Kidney glomerular epithelial cell (primary cell): ENCODE measurements at places on chromosomes 2 and 18.

DNA sequence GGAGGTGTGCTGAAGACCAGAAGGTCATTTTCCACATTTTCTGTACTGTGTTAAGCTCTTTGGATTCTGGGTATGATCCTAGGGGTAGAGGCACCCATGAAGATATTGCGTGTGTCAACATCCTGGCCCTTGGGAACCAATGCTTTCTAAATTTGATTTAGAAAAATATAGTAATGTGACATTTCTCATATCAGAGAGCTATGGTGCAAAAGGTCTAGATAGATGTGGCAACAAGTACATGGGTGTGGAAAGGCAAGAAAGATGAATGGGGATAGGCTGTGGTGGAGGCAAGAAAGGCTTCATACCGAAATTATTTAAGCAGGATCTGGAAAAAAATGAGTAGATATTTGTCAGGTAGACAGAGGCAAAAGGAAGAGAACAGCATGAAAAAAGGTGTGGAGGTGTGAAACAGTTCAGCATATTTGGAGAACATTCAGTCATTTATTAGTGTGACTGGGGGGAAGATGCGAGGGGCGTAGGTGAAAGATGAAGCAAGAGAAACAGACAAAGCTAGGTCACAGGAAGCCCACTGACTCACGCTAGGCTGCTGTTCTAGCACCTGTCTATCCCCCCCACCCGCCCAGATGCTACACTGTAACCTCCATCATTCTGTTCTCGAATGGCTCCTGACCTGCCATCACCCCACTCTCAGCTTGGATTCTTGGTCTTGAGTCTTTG, 11.7 kb downstream of the DOK1 start:
- DNase-seq = no peak

- DNase-seq = no peak
These were observed 99.4 kb upstream of the BCL11A start for GRCh38 chr2:60652832-60653340.

GRCh38 chr2:175871331-175872004, 130.6 kb downstream of the LNPK start:
- no peak for DNase-seq

DNA sequence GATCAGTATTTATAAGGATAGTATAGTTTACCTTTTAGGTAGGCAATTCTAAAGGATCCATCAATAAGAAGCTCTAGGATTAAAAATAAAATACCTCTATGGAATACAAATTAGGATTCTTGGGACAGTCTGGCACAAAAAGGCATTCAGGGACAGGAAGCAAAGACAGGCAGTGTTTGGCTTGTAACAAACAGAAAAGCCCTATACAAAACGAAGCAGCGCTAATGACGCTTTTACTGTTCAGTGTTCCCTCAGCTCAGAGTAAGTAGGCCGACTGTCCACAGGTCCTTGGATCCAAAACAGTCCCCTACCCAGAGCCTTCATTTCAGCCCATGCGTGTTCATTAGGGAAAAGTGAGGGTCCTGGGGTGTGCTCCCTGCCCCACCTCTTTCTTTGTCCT, 236.3 kb downstream of the AGPS start:
- no peak for DNase-seq

DNA sequence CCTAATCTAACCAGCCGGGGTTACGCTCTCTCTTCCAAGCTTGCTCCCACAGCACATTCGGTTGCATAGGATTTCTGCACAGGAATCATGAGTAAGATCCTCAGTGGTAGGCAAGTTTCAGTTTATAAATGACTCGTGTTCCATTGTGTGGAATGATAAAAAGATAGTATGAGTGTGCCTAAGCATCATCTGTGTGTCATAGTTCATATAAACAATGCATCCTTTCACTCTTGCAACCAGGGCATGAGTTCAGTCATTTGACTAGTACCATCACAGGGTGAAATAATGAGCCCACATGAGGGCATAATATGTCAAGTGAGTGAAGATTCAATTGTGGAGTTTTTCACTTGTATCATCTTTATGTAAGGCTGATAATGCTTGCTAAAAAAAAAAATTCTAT, 417.1 kb upstream of the CDH2 start:
- DNase-seq = no peak

DNA sequence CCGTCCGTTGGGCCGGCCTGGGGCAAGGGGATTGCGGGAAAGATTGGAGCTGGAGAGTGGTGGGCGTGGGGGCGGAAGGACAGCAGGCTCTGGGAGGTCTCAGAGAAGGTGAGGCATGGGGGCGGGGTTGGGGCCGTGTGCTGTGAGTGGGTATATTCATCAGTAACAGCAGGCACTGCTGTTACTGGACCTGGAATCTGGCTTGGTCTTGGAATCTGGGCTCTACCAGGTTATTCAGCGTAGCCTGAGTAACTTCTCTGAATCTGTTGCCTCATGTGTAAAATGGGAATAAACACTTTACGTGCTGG, 435 bp downstream of the RNF181 start:
- no peak for DNase-seq

DNA sequence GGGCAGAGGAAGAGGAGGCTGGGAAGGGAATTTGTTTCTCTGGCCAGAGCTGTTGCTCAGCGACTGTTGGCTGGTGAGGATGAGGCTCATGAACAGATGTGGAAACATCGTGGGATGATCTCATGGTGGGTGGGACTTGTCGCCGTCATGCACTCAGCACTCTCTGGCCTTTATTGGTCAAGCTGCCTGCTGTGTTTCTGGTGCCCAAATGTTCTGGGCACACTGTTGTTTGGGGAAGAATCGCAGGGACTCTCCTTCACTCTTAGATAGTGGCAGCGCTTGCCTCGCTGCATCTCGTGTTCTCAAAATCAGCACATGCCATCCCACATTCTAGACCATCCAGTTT, 145.6 kb downstream of the AGAP1 start:
- DNase-seq = peak; percentile 10

DNA sequence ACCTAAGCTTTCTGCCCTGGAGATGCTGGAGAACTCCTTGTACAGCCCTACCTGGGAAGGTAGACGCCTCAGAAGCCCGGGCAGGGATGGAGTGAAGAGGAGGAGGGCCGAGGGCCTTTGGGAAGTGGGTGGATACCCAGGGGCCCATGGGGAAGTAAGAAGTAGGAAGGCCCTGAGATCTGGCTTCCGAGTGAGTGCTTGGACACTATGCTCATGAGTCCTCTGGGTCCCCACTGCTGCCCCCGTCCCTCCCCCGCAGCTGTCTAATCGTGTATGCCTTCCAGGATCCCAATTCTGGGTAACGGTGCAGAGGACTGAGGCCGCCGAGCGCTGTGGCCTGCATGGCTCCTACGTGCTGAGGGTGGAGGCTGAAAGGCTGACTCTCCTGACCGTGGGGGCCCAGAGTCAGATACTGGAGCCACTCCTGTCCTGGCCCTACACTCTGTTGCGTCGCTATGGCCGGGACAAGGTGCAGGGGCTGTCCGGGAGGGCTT, 1.1 kb downstream of the DOK1 start:
- no peak for DNase-seq

DNA sequence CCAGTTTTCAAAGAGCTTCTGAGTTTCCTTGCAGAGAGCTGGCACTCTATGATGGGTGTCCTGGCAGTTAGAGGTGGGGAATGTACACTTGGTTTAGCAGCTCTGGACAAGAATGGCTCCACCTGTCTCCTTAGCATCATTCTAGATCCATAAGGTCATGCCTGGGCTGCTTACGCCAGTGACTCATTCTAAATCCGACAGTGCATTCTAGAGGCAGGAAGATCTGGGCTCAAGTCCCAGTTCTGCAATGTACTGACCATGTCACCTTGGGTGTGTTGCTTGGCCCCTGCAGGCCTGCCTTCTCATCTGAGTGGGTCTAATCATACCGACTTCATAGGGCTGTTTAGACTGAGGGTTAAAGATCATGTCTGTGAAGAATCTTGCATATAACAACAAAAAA, 46.5 kb downstream of the PTGR3 start:
- DNase-seq = no peak

DNA sequence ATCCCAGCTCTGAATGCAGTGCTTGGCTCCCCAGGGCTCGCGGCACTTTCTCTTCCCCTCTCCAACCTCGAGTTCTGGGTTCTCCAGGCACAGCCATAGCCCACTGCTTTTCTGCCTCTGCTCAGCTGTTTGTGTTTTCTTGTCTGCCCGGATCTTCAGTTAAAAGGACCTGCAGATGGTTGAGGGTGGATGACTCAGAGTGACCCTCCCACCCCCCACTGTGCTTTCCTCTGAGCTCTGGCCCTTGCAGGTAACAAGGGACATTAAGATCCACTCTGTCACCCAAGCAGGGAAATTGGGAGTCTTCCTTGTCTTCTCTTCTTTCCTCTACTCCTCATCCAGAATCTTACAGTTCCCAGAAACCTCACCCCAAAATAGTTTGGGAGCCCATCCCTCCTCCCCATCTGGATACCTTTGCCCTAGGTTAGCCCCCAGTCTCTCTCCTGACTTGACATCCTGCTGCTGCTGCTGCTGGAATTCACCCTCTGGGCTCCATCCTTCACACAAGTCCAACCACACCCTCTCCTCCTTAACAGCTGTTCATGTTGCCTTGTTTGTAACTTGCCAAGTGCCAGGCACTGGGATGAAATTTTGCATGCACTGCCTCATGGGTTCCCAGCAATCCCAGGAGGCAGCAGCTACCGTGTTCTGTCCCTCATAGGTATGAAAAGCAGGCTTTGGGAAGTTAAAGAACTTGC, 157.9 kb upstream of the TTC39C start:
- DNase-seq = no peak

DNA sequence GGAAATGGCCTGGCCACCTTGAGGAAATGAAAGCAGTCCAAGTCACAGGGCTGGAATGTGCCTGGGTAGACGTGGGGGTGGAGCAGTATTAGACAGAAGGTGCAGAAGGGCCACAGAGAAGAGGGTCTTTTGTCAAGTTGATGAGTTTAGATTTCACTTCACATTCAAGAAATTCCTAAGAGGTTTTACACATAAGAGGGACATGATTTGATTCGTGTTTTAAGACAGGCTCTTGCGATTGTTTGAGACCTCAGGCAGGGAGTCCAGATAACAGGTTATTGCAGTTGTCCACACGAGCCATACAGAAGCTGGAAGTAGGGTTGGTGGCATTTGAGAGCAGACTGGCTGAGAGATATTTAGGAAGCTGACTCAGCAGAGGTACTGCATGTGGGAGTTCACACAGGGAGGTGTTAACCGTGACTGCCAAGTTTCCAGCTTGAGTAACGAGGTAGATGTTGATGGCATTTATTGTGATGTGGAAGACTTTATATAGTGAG, 64.6 kb downstream of the NEB start:
- DNase-seq = peak; percentile 56
